ENCODE measurements at places on chromosomes 5 and 9. TPM values are rescaled to one million over a fixed set of nuclear protein-coding genes. Genes with fewer than 3 reads are reported as not detected.
A peak's percentile ranks its signal among the peaks of the same experiment; 100 is the strongest.

DNA sequence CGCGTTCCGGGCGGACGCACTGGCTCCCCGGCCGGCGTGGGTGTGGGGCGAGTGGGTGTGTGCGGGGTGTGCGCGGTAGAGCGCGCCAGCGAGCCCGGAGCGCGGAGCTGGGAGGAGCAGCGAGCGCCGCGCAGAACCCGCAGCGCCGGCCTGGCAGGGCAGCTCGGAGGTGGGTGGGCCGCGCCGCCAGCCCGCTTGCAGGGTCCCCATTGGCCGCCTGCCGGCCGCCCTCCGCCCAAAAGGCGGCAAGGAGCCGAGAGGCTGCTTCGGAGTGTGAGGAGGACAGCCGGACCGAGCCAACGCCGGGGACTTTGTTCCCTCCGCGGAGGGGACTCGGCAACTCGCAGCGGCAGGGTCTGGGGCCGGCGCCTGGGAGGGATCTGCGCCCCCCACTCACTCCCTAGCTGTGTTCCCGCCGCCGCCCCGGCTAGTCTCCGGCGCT is at the start of gene DAPK1:
Gene DAPK1 (plus strand): TSS at position 264 of the 442 bp plus-strand sequence. CDS start 1,211 bp downstream, outside the sequence.
- DNase-seq = peak; percentile 77

- no peak for DNase-seq
These were observed 25.1 kb downstream of the BARX1 start for GRCh38 chr9:93930070-93930469.

Gene RPP25L
- 43.4 TPM for total RNA-seq

- DNase-seq = no peak
These were observed 47.1 kb upstream of the SIMC1 start for GRCh38 chr5:176190886-176191755.

- DNase-seq = peak; percentile 11
These were observed 19.7 kb downstream of the ACSL6 start for GRCh38 chr5:131991593-131992324.

DNA sequence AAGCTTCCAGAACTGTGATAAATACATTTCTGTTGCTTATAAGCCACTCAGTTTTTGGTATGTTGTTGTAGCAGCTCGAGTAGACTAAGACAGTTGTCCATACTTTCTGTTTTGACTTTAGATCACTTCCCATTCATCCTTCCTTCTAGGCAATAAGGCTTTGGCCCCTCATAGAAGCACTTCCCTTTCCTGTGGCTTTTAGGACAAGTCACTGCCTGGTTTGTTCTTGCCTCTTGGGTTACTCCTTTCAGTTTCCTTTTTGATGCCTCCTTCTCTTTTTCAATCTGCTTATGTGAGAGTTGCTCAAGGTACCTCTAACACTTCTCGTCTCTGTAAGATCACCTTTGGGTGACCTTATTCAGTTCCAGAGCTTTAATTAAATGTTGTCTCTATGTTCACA is 72.4 kb upstream of the NTRK2 start:
- no peak for DNase-seq

Gene PWWP2A
- total RNA-seq = 8.8 TPM

Gene MORN5
- not detected for total RNA-seq

Gene MAN1B1
- 20.3 TPM for total RNA-seq

Gene TAF1L
- not detected for total RNA-seq

GRCh38 chr5:73917891-73918290 is 291.9 kb downstream of the ARHGEF28 start:
- DNase-seq = no peak

Gene FCN2
- 0.30 TPM for total RNA-seq

- DNase-seq = no peak
These were observed 164.2 kb downstream of the MACROH2A1 start for GRCh38 chr5:135234666-135235401.

- no peak for DNase-seq
These were observed 126.0 kb downstream of the SUSD1 start for GRCh38 chr9:112048924-112049691.

DNA sequence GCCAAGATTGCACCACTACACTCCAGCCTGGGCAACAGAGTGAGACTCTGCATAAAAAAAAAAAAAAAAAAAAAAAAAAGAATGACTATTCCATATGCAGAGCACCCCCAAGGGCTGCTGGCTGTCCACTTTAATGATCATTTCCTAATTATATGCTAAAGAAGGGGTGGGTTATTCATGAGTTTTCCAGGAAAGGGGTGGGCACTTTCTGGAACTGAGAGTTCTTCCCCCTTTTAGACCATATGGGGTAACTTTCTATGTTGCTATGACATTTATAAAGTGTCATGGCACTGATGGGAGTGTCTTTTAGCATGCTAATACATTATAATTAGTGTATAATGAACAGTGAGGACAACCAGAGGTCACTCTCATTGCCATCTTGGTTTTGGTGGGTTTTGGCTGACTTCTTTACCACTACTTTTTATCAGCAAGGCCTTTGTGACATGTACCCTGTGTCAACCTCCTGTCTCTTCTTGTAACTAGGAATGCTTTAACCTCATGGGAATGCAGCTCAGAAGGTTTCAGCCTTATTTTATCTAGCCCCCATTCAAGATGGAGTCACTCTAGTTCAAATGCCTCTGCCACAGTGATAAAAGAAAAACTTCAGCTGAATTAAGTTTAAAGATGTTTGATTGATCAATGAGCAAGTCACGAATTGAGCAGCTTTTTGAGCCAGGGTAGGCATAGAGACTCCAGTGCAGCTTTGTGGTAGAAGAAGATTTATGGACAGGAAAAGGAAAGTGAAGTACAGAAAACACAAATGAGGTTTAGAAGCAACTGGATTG is 7.1 kb upstream of the NANS start:
- DNase-seq = no peak

DNA sequence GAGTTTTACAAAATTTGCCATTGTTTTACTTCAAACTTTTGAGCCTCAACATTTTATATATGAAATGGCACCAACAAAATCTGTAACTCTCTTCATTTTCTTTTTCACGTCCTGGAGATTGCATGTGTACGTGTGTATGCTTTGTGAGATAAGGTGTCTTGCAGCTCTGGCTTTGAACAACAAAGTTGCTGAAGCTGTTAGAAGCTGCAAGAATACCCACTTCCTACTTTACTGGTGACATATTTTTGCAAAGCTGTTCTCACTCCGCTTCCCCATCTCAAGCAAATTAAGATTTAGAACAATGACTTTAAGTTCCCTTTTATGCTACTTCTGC is 41.8 kb downstream of the FYB1 start:
- no peak for DNase-seq

DNA sequence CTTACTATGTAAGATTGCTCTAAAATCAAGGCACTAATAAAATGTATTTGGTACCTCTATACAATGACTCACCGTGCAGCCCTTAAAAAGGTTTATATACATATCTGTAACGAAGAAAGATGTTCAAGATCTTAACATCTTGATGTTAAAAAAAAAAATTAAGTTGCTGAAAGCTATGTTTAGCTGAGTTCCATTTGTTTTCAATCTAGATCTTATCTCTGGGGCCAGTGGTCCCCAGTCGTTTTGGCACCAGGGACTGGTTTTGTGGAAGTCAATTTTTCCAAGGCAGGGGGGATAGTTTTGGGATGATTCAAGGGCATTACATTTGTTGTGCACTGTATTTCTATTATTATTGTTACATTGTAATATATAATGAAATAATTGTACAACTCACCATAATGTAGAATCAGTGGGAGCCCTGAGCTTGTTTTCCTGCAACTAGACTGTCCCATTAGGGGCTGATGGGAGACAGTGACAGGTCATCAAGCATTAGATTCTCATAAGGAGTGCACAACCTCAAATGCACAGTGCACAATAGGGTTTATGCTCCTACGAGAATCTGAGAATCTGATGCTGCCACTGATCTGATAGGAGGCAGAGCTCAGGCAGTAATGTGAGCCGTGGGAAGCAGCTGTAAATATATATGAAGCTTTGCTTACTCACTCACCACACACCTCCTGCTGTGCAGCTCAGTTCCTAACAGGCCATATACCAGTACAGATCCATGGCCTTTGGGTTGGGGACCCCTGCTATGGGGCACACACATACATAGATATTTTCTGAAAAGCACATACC is 27.6 kb upstream of the TSLP start:
- no peak for DNase-seq

Gene KIF4B
- total RNA-seq = not detected

Gene EIF4E1B
- total RNA-seq = not detected

- no peak for DNase-seq
These were observed 99.1 kb downstream of the ENC1 start for GRCh38 chr5:74541381-74541781.

Gene DMRT3
- not detected for total RNA-seq

DNA sequence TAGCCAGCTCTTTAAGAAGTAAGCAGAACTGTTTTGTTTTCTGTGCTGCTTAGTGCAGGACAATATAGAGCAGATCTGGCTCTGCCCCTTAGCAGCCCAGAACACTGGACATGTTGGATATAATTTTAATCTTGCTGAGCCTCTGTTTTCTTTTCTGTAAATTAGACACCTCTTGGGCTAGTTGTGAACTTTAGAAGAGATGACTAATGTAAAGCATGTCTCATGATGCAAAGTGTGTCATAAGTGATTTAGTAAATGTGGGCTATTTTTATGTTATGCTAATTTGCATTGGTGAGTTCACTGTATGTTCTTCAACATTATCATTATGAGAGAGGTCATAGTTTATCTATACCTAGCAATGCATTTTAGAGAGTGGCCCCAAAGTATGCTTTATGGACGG is 156.1 kb upstream of the ADAMTSL1 start:
- no peak for DNase-seq

GRCh38 chr5:86679529-86679928 is 61.8 kb downstream of the COX7C start:
- no peak for DNase-seq

Gene MEIKIN
- total RNA-seq = not detected

Data from Right ventricle myocardium superior (tissue), 1 donor.